ENCODE measurements at places on chromosomes 6 and 20.
A peak's percentile ranks its signal among the peaks of the same experiment; 100 is the strongest.

GRCh38 chr6:24513602-24514001, 18.8 kb downstream of the ALDH5A1 start:
- no peak for DNase-seq

GRCh38 chr20:63834491-63834880, 3.4 kb upstream of the ZBTB46 start:
- DNase-seq, result no peak

GRCh38 chr6:106631346-106631745, 2.0 kb downstream of the QRSL1 start:
- DNase-seq, result no peak

DNA sequence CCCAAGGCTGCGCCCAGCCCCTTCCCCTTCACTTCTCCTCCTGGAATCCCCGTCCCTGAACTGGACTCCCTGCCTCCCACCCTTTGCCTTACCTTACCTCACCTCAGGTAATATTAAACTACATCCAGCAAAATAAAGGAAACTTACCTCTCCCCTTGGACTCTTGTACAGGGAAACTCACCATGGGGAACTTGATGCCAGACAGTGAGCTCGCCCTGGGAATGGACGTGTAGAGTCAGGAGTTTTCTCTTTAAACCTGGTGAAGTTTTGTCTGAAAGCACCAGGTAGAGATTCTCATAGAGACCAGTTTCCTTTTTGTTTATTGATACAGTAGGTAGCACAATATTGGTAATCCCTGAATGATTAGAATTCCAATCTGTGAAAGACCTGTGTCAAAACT, 544 bp upstream of the HLA-C start:
- DNase-seq, result peak; percentile 8

DNA sequence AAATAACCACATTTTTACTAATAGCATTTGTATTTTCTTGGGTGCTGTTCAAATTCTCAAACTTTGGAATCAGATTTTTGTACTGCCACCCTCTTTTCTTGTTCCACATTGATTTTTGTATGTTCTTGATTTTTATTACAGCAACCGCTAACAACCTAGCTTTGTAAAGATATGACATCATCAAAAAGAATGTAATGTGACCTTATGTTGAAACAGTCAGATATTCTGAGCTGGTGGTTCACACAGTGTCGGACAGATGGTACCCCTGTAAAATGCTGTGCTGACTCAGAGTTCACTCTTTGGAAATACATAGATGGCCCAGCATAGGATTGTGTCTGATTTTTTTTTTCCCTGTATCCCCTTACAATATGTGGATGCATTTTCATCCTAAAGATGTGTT, 118.9 kb downstream of the QKI start:
- DNase-seq, result peak; percentile 50

DNA sequence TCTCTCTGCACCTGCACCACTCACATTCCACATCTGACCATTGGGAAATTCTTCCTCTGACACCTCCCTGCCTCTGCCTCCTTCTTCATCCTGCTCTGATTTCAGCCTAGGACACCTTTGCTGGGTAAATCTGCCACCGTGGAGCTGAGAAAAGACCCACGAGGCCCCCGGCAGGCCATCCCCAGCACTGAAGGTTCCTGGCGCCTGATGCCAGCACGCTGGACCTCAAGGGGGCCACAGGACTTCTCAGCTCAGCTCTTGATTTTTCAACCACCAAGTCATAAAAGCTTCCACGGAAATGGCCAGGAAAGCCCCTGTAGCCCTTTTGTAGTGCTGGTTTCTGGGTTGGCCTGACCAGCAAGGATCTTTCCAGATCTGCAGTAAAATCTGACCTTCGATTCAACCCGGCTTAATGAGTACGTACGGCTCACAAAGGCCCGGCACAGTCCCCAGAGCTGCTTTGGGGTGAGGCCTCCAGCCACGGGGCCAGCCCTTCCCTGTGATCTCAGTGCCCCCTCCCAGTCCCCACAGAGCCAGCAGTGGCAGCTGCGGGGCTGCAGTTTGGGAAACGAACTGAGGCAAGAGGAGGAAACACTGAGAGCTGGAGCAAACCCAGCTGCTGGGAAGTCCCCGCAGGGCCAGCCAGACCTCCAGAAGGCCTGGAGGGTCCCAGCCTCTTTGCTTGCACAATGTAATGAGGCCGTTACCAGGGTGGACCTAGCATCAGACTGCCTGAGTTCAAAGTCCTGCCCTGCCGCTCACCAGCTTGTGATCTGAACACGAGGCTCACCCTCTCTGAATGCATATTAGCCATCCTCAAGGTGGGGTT, 157.5 kb downstream of the BMP7 start:
- no peak for DNase-seq
